ENCODE measurements at places on chromosomes 13 and 19. TPM values are rescaled to one million over a fixed set of nuclear protein-coding genes. Genes with fewer than 3 reads are reported as not detected.

The MCEMP1 gene
- total RNA-seq, result not detected

The MUC16 gene
- total RNA-seq, result not detected

The CLDN10 gene
- not detected for total RNA-seq

The EXOC3L2 gene
- total RNA-seq, result not detected

The MYO1F gene
- 0.15 TPM for total RNA-seq

The DCT gene
- 791 TPM for total RNA-seq

The ZNF560 gene
- total RNA-seq, result 1.7 TPM

The VSTM2B gene
- total RNA-seq, result not detected

The ZNF836 gene
- 3.1 TPM for total RNA-seq

The IRGC gene
- total RNA-seq, result not detected

The LHB gene
- not detected for total RNA-seq

The AZU1 gene
- total RNA-seq, result not detected

The SOX21 gene
- not detected for total RNA-seq

The ZNF723 gene
- total RNA-seq, result not detected

The SLC1A6 gene
- total RNA-seq, result not detected

The IGFL3 gene
- total RNA-seq, result not detected

The PCP2 gene
- not detected for total RNA-seq

The BEST2 gene
- total RNA-seq, result not detected

The DYRK1B gene
- total RNA-seq, result 10.0 TPM

The LRG1 gene
- not detected for total RNA-seq

The ZC3H4 gene
- 31.3 TPM for total RNA-seq

The CBARP gene
- 2.4 TPM for total RNA-seq

The CEACAM7 gene
- not detected for total RNA-seq

The KHSRP gene
- total RNA-seq, result 185 TPM

The SPIB gene
- total RNA-seq, result under 0.01 TPM

The OR10H1 gene
- not detected for total RNA-seq

The ZNF180 gene
- total RNA-seq, result 6.9 TPM

The NALCN gene
- 5.2 TPM for total RNA-seq

The CEACAM19 gene
- 0.33 TPM for total RNA-seq

The MVB12A gene
- 45.8 TPM for total RNA-seq

The RNF225 gene
- total RNA-seq, result not detected

The KIR2DL4 gene
- not detected for total RNA-seq

The TMPRSS9 gene
- total RNA-seq, result not detected

The MADCAM1 gene
- total RNA-seq, result 0.33 TPM

The CPT1C gene
- total RNA-seq, result 2.2 TPM

The ERICH6B gene
- total RNA-seq, result not detected

The SEMA6B gene
- total RNA-seq, result 0.33 TPM

The SIGLEC9 gene
- not detected for total RNA-seq

The ACP7 gene
- total RNA-seq, result 6.3 TPM

The KLF2 gene
- total RNA-seq, result under 0.01 TPM

The TMC4 gene
- total RNA-seq, result 0.36 TPM

The TMEM238 gene
- total RNA-seq, result not detected

The LILRA1 gene
- not detected for total RNA-seq

The CYP4F8 gene
- not detected for total RNA-seq

The ZNF625 gene
- total RNA-seq, result 10.0 TPM

The SIX5 gene
- total RNA-seq, result 6.0 TPM

The CDC42EP5 gene
- total RNA-seq, result 21.1 TPM

The ALDH16A1 gene
- total RNA-seq, result 50.3 TPM

The CACNA1A gene
- total RNA-seq, result 6.9 TPM

The ZNF491 gene
- total RNA-seq, result 6.5 TPM

The DNAJC3 gene
- 80.0 TPM for total RNA-seq

The SSC5D gene
- 0.69 TPM for total RNA-seq

The ETV2 gene
- total RNA-seq, result 0.36 TPM

The SDHAF1 gene
- 16.7 TPM for total RNA-seq

The ZNF57 gene
- 3.1 TPM for total RNA-seq
